ENCODE measurements at places on chromosomes 13 and 19. TPM values are rescaled to one million over a fixed set of nuclear protein-coding genes. Genes with fewer than 3 reads are reported as not detected.

DNA sequence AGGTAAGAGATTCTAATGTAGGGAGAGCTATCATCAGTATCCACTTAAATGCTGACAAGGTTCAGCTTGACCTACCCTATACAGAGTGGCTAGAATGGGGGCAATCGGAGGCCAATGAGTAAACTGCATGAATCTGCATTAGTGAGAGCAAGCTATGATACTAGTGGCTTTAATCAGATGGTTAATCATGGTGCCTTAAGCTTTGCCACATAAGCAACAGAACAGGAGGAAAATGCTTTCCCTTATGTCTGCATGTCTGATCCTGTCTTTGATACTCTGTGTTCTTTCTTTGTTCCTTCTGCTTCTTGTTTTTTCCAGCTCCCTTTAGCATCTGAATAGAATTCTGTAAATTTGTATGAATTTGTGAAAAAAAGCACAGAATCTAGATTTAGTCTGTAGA lies 91.1 kb downstream of the WDFY2 start:
- no peak for DNase-seq

- no peak for DNase-seq
Observed at GRCh38 chr13:51057906-51058305, 53.2 kb downstream of the C13orf42 start.

DNA sequence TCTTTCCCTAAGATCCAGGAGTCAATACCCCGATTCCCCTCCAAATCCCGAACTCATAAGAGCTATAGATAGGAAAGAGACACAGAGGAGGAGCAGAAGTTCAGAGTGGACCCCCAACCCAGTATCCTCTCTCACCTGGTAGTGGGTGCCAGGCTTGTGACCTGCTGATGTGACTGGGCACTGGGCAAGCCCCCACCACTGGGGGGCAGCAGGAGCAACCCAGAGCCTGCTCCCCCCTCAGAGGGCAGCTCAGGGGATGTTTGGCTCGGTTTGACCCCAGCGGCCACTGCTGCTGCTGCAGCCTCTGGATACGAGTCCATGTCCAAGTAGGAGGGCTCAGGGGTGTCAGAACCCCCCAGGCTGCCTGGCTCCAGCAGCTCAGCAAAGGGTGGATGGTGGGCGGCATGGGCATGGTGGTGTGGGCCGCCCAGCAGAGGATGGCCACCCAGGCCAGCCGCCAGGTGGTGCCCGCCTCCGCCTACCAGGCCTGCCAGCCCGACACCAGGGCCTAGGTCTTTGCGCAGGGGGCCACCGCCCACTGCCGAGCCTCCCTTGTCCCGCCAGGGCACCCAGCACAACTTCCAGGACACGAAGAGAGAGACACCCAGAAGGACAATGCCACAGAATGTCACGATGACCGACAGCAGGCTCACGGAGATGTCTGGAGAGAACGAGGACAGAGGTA lies 7.4 kb downstream of the SYT3 start:
- DNase-seq: no peak

DNA sequence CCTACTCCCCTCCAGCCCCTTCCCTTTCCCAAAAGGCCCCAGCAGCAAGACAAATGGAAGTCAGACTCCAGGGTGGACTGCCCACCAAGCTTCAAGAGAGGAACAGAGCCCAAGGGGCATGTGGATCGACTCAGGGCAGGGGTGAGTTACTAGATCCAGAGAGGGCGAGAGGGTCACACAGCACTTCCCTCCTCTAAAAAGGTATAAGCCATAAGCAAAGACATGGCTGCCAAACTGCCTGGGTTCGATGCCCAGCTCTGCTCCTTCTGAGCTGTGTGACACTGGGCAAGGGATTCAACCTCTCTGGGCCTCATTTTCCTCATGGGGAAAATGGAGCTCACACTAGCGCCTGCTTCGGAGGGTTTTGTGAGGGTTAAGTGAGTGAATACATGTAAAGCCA lies 3.8 kb downstream of the PPP1R14A start:
- DNase-seq: no peak

Gene ENOX1
- 2.0 TPM for total RNA-seq

GRCh38 chr13:48161530-48162179 lies 66.8 kb upstream of the MED4 start:
- DNase-seq: peak; percentile 49

DNA sequence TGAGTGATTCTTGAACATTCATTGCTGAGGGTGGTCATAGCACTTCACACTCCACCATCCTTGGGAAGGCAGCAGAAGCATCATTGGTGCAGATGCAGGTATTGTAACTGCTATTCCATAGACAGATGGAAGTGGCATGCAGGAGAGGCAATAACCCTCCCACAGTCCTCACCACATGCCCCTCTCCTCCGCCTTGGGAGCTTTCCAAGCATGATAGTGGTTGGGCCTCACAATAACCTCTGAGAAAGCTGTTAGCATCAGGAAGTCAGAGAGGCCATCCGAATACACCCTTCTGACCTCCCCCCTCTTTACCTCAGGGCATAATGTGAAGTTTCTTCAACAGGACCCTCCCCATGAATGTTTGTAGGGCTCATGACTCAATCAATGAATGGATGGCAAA lies 177.9 kb downstream of the KATNAL1 start:
- DNase-seq: no peak

DNA sequence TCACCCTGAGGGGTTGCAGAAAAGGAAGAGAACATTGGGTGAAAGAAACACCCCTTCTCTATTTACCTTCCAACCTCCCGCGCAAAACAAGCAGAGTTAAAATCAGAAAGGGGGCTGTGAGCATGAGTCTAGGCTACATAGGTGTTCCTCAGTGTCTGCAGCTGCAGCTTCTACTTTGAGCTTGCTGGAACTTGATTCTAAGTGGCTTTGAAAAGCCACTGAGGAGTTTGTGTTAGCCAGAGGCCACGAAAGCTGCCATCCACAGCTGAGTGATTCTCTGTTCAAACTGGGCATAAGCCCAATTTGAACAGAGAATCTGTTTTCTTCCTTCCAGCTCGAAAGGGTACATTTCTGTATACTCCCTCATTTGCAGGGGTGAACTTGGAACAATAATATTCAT lies 343.9 kb downstream of the PCDH9 start:
- no peak for DNase-seq

DNA sequence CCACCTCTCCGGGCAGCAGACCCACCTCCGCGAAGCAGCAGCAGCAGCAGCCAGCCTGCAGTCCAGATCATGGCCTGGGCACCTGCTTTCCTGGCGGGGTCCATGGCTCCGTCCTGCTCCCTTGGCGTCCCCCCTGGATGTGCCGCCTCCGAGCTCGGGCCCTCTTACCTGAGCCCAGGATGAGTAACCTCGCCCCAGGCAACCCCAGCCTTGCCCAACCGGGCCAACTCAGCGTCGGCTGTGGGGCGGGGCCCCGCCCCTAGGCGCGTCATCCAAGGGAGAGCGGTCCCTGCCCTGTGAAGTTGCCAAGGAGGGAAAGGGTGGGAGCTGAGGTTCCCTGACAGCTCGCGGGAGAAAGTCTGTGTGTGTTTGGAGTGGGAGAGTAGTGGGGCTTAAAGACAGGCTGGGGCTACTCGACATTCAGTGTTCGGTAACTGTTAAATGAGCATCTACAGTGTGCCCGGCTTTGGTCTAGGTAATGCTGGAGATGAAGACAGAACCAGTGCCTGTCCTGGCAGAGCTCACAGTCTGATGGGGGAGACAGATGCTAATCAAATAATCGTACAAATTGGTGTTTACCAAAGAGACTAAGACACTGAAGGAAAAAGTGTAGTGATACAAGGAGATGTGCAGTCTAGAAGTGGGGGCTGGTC lies at the start of gene LYPD3:
TSS of gene LYPD3 (minus strand) at position 141 of the 653 bp plus-strand sequence. CDS start at position 104, 37 bp downstream.
- DNase-seq: peak; percentile 50

DNA sequence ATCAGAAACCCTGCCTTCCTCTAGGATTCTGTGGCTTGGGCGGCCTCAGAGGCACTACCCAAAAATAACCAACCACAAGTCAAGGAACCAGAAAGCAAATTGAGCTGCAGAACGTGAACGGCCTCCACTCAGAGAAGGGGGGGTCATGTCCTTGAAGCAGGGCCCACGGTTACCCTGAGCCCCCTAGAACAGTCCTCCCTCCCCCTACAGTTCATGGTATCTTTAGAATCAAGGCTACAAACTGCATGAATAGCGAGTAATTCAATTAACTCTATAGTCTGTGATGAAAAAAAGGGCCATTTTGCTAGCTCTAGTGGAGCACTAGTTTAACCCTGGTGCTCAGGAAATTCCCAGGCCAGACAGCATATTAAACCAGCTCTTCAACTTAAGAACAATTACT lies 79.0 kb upstream of the ZNF507 start:
- DNase-seq: no peak

GRCh38 chr13:50378509-50379044 lies 363.3 kb downstream of the KCNRG start:
- DNase-seq: no peak

DNA sequence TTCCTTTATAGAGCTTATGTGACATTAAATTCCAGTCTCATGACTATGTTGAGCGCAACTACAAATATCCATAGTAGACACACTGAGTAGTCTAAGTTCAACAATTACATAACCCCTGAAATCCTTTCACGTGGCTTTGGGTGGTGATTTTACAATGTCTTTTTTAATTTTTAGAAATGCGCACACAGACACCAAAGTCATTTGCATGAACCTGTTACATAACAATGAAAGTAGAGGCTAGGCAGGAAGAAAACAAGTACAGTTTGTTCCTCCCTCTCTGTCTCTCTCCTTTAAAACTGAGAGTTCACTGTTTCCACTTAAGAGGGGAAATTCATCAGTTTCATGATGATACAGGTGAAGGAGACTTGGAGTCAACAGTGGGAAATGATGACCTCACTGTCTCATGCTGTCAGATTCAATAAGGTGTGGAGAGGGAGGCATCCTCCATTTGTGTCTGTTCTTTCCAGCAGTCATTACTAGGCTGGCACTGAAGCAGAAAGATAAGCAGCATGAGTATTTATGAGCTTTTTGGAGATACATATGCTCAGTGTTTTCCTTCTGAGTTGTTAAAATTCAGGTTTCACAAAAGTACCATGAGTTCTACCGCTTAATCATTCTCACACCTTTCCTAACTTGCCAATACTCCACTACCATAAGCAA lies 201.8 kb downstream of the LHFPL6 start:
- no peak for DNase-seq

DNA sequence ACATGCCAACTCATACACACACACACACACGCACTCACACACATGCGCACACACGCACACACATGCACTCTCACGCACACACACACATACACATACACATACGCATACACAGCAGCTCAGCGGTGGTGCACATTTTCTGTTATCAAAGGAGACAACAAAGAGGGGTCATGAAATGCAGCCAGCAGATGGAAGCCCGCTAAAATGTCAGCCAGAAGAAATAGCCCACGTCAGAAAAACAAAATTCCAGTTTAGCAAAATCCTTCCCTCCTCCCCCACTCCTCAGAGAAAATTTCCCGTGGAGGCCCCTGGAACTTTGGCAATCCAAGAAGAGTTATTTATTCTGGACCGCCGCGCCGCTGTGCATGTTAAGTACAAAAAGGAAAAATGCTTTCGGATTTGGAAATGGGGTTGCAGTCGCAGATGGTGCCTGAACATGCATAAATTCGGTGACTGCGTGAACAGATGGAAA lies 114.6 kb upstream of the VSTM2B start:
- DNase-seq: no peak

- peak; percentile 83 for DNase-seq
Observed at GRCh38 chr19:3365836-3366752, at the start of gene NFIC. TSS of gene NFIC (plus strand) at chr19:3366583. CDS start at chr19:3366637, 54 bp downstream.
